Activated gamma-delta T cell treated with anti-CD3 and anti-CD28 coated beads, Interleukin-2, amount 50 U/mL, for 16 hours (primary cell): ENCODE measurements at places on chromosomes 1 and 21.

DNA sequence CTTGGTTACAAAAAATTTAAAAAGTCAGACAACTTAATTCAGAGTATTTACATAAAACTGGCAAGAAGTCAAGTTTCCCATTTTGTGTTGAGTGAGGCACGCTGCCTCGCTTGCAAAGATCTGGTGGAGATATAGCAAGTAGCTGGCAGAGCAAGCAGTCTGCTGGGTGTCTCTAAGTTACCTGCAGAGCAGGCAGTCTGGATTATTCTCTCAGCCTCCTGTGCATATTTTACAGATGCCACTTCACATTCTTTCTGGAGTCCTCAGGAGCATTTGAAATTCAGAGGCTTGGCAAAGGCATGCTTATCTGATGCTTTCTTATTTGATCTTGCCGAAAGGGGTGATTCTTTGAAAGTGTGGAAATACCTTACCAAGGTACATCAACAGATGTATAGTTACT is 640.4 kb upstream of the ADGRL4 start:
- DNase-seq = no peak

GRCh38 chr1:206896261-206896660 is 982 bp upstream of the IL24 start:
- no peak for DNase-seq

- DNase-seq = no peak
Measured at GRCh38 chr21:38037416-38037815, 121.2 kb upstream of the KCNJ6 start.

DNA sequence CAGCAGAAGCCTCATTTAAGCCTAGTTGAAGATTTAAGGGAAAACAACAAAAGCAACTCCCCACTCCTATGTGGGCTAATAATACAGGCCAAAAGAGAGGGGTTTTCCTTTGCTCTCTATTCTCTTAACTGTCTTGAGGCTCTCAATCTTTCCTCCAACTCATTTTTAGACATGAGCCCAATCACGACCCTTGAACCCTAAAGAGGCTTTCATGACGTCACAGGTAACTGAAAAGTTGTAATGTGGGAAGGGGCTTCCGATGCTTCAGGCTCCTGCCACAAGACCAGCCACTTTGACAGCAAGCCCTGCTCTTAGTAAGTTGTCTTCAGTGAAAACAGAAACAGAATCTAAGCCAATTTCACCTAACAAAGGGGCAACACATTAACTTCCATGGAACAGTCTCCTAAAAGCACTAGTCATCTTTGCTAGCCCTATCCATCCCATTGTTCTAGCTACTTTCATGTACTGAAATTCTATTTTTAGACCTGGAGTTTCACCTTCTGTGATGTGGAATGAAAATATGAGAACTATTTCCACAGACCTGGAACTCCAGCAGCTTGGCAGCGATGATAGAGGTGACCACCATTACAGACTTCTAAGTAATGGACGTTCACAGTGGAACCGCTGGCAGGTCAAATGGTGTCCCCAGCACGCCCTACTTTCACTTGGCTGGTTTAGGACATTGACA is 36.3 kb downstream of the GPR161 start:
- no peak for DNase-seq

DNA sequence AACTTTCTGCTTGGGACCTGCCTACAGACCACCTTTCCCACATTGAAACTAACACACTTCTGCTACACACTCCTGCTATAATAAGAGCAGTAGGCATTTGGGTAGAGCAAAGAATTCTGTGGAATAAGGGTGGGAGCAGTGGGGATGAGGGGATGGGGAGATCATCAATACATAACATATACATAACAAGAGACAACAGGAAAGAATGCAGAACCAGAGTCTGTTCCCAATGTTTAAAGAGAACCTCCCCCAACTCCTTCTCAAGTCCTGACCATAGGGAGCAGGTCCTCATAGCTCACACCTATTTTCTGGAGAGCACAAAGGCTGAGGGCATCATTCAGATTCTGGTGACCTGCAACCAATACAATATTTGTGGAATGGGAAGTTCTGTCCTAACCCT is 121.6 kb upstream of the BARHL2 start:
- no peak for DNase-seq

GRCh38 chr1:230037261-230037660 is 29.8 kb upstream of the GALNT2 start:
- DNase-seq = no peak

DNA sequence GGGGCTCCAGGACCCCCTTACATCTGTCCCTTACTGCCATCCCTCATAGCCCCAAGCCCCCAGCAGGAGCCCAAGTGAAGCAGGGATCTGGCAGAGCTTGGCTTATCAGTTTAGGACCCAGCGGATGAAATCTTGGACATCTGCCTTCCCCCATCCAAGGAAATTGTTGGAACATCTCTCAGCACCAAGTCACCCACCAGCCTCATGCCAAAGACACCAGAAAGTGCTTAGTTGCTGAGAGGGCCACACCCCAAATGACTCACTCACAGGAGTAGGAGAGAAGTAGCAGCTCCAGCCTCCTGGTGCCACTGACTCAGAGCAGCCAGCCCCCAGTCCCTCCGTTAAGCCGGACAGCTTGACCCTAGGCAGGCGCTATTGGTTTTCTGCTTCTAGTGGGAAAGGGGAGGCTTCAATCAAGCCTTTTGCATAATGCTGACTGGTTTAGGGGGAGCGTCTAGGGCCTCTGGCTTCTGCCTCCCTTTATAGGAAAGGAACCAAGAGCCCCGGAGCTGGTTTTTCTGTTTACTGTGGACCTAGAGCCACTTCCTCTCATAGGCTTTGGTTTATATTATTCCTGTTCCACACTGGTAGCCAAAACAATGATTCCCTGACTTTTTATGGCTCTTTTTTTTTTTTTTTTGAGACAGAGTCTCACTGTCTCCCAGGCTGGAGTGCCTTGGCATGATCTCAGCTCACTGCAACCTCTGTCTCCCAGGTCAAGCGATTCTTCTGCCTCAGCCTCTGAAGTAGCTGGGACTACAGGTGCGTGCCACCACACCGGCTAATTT is 114.2 kb upstream of the IPO9 start:
- no peak for DNase-seq

- no peak for DNase-seq
Measured at GRCh38 chr1:111422546-111423391, 4.8 kb downstream of the OVGP1 start.

GRCh38 chr1:245614476-245614875 is 459.7 kb downstream of the KIF26B start:
- no peak for DNase-seq

- no peak for DNase-seq
Measured at GRCh38 chr1:230763927-230764591, 16.9 kb downstream of the CAPN9 start.
